ENCODE measurements at places on chromosomes 5 and 9.
A peak's percentile ranks its signal among the peaks of the same experiment; 100 is the strongest.

DNA sequence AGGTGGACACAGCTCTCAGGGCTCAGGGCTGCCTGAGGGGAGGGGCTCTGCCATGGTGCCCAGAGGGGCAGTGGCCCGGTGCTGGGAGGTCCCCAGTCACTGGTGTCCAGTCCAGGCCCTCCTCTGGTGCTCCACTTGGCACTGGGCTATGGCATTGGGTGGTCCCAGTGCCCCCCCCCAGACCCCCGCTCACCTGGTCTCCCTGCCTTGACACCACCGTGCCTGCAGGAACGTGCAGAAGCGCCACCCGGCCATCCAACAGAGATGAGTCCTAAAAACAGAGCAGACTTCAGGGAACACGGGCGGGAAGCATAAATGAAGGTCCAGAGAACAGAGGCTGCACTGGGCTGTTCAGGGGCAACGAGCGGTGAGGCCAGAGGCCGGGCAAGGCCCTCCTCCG is 42.3 kb upstream of the NSMF start:
- no peak for DNase-seq

- DNase-seq, result no peak
Observed at GRCh38 chr5:58855851-58856739, 273.2 kb downstream of the RAB3C start.

DNA sequence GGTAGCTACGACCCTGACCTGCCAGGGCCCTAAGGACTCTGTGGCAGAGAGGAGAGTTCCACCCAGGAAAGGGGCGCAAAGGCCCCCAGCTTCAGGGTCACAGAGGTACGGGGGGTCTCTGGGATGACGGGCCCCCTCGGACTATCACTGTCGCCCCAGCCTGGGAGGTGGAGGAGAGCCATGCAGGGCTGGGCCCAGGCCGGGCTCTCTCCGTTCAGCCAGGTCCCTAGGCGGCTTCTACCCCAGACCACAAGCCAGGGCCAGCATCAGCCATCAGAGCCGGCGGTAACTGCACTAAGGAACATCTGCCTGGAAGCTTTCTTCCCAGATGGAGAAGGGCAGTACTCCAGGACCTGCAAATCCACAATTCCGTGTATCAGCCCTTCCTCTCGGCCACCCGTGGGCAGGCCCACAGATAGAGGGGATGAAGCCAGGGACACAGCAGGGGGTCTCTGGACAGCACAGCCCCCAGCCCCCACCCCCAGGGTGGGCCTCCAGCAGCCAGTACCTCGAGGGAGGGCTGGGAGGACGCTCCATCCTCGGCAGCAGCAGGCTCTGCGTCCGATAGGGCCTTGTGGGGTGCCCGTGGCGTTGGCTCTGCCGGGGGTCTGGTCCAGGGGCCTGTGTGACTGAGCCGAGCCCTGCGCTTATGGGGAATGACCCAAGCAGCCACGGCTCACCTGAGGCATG is 38.4 kb downstream of the NACC2 start:
- no peak for DNase-seq

DNA sequence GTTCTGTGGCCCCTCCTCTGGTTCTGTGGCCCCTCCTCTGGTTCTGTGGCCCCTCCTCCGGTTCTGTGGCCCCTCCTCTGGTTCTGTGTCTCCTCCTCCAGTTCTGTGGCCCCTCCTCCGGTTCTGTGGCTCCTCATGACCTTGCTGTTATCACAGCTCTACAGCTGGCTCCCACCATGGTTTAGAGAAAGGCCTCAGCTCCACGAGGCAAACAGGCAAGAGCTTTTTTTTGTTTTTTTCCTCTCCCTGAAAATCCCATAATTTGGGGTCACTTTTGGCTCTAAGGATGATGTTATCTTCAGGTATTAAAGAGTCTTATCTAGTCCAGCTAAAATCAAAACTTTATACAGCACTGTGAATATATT is 31.8 kb downstream of the C5orf15 start:
- DNase-seq, result peak; percentile 62

- no peak for DNase-seq
Observed at GRCh38 chr5:140044041-140044440, 942 bp upstream of the NRG2 start.

GRCh38 chr5:168713051-168713450 is 133.9 kb upstream of the PANK3 start:
- no peak for DNase-seq

DNA sequence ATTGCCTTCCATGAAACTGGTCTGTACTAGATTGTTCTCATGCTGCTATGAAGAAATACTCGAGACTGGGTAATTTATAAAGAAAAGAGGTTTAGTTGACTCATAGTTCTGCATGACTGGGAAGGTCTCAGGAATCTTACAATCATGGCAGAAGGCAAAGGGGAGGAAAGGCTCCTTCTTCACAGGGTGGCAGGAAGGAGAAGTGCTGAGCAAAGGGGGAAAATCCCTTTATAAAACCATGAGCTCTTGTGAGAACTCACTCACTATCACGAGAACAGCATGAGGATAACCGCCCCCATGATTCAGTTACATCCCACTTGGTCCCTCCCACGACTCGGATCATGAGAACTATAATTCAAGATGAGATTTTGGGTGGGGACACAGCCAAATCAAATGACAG is 163.2 kb downstream of the RFK start:
- DNase-seq, result no peak

DNA sequence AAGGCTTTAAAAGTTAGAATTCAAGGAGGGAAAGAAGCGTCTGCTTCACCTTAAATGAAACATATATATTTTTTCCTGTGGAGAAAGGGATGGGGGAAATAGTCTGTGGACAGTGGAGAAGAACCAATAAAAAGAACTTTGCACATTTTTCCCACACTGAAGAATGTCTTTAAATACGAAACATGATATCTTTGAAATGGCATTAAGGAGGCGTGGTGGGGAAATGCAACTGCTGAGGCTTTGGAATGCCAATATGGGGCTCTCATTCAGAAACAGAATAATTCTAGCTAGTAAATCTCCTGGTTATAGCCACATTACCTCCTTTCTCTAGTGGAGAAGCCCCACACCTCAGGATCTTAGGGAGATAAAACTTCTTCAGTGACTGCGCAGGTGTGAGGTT is 46.8 kb downstream of the TNC start:
- no peak for DNase-seq

- DNase-seq, result no peak
Observed at GRCh38 chr5:133032852-133033742, 6.7 kb upstream of the ZCCHC10 start.

GRCh38 chr9:79895232-79895631 is 323.5 kb downstream of the TLE4 start:
- no peak for DNase-seq

DNA sequence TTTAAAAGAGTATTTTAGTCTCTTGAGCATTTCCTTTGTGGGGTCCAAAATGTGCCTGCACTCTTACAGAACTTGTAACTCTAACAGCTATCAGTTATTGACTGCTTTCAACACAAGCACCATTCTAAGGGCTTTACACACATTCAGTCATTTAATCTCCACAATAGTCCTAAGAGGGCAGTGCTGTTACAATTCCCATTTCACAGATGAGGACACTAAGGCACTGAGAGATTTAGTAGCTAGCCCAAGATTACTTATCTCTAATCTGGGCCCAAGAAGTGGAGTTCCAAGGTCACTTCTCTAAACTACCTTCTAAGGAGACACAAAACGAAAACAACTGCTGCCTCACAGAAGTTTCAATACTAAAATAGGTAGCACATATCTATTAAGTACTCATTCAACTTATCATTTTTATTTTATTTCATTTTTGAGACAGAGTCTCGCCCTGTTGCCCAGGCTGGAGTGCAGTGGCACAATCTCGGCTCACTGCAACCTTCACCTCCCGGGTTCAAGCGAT is 275.2 kb downstream of the CWC27 start:
- DNase-seq, result no peak

GRCh38 chr9:89436963-89437625 is 60.8 kb downstream of the SEMA4D start:
- DNase-seq, result peak; percentile 91

GRCh38 chr5:33261305-33261704 is 179.5 kb upstream of the TARS1 start:
- DNase-seq, result no peak

- no peak for DNase-seq
Observed at GRCh38 chr5:150272531-150272930, 17.0 kb downstream of the CAMK2A start.

DNA sequence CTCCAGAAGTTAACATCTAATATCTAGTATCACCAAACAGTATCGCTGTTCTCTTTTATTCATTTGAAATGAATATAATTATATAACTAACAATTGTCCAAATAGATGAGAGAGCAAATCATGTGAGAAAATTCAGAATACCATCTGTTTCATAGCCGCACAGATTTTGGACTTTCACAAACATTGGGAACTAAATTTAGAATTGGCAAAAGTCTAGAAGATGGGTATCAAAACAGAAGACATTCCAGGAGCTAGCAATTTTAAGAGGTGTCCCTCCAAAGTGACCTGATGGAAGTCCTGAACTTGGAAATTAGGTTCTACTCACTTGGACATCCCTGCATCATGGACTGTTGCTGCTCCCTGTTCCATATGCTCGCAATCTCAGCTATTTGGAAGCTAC is 57.0 kb upstream of the FSD1L start:
- DNase-seq, result no peak

DNA sequence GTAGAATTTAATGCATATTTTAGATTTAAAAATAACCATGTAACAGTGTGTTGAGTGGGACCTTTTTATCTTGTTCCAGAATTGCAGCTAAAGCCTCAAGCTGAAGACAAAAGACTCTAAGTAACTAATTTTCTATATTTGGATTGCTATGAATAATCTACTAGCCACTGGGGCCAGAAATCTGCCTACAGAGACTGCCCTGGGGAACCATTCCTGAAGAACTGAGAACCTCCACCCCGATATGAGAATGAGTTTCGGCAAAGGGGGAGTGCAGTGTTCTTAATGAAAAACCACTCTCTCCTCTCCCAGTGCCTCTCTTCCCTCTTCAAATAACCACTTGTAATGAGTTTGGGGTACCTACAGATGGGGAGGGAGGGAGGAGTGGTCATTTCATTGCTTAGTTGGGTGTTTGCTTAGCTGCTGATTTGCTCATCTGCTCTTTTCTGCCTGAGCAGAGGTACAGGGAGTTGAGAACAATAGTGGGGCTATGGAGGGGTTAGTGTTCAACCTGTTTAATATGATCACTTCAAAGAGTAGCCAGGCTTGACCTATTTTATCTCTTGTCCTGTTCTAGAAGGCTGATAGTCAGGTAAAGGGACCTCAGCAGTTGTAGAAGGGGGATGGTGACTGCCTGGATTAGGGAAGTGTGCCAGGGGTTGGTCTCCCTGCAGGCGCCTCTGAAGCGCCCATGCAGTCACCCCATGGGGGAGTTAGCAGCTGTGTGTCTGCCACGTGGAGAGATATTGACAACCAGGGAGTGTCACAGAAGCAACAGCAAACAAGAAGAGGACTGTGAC is 47.7 kb downstream of the ATG10 start:
- no peak for DNase-seq

- DNase-seq, result no peak
Observed at GRCh38 chr9:107972346-107972745, 482.8 kb upstream of the KLF4 start.

GRCh38 chr5:7347377-7347776 is 48.6 kb upstream of the ADCY2 start:
- no peak for DNase-seq

GRCh38 chr5:74543162-74543995 is 97.1 kb downstream of the ENC1 start:
- no peak for DNase-seq

GRCh38 chr5:1080432-1080831 is 31.4 kb downstream of the SLC12A7 start:
- no peak for DNase-seq

DNA sequence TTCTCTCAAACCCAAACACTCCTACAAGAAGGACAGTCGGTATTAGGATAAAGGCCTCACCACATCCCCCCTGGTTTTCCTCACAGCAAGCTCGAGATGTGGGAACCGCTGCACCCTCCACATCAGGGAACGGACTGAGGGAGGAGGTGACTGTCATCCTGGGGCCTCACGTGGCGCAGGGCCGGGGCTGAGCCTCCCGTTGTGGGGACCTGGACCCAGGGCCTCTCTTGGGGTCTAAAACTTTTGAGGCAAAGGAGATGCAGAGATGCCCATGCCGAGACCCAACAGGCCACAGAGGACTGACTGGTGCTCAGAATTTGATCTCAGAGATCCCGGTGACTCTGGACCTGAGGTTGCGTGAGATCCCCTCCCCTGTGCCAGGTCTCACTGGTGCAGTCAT is 72.7 kb downstream of the MRPL36 start:
- no peak for DNase-seq

DNA sequence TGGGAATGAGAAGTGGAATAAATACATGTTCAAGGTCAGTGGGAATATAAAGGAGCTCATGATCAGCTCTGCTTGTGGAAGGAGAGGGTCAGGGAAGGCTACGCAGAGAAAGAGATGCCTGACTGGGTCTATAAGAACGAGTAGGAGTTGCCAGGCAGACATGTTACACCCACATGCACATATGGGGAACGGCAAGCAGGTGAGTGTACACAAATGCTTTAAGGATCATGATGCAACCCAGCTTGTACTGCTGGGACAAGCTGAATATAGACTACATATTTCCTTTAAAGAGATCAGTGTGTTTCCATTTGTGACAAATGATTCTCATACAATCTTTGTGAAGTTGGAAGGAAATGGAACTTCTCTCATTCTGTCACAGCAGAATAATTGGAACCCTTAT is 141.7 kb downstream of the SPOCK1 start:
- DNase-seq, result no peak

DNA sequence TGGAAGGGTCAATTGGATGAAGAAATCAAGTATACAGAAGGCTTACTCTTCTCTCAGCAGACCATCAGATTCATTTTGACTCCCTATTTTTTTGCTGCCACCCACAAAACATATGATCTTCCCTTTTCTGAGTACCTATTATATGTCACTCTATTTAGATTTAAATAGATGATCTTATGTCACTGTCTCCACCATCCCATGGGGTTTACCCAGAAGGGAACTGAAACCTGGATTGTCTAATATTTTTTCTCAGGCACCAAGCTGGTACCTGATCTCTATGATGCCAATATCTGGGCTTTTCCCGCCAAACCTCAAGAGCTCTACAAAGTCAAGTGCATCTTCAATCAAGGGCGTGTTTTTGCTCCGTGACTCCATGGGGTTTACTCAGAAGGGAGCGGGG is 118.7 kb downstream of the GAS1 start:
- no peak for DNase-seq

DNA sequence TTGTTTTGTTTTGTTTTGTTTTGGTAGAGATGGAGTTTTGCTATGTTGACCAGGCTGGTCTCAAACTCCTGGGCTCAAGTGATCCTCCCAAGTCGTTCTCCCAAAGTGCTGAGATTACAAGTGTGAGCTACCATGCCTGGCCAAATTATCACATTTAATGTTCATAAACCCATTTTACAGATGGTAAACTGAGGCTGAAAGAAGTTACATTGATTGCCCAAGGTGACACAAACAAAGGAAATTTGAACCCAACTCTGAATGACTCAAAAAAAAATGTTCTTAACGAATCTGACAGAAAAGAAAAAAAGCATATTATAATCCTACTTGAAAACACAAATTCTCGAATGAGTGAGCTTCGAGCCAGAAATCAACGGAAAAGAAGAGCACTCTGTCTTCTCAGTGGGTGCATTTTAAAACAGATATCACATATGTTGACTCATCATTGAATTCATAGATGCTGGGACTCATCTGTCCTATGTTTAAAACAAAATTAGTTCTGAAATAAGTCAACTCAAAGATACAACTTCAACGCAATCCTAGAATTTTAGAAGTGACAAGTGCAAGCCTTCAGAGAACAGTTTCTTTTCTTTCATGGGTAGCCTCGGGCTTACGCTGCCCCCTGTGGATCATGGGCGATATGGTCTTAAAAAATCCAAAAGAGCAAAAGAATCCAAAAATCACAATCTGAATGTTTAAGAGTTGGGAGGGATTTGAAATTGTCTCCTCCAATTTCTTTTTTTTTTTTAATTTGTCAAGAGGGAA is 28.4 kb downstream of the TIMD4 start:
- DNase-seq, result no peak

Data from spleen (tissue), 13 donors.